ENCODE measurements at places on chromosomes 13 and 19.

GRCh38 chr13:21014502-21015170 lies 46.8 kb downstream of the LATS2 start:
- DNase-seq = no peak

- DNase-seq = no peak
These were observed 78.4 kb downstream of the GPC6 start for GRCh38 chr13:93304868-93305613.

GRCh38 chr19:18203408-18203862 lies 407 bp downstream of the RAB3A start:
- no peak for DNase-seq

DNA sequence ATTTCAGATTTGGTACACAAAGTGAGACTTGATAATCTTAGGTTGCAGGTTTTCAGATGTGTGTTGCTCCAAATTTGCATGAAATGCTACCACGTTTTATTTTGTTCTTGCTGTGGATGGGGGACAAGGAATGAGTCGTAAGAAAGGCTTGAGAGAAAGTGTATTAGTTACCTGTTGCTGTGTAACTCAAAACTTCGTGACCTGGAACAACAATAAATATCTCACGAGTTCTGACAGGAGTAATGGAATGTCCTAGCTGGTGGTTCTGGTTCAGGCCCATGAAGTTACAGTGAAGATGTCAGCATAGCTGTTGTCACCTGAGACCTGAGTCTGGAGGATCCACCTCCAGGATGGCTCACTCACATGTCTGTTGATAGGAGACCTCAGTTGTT lies 1.2 kb downstream of the ZNF8 start:
- no peak for DNase-seq

DNA sequence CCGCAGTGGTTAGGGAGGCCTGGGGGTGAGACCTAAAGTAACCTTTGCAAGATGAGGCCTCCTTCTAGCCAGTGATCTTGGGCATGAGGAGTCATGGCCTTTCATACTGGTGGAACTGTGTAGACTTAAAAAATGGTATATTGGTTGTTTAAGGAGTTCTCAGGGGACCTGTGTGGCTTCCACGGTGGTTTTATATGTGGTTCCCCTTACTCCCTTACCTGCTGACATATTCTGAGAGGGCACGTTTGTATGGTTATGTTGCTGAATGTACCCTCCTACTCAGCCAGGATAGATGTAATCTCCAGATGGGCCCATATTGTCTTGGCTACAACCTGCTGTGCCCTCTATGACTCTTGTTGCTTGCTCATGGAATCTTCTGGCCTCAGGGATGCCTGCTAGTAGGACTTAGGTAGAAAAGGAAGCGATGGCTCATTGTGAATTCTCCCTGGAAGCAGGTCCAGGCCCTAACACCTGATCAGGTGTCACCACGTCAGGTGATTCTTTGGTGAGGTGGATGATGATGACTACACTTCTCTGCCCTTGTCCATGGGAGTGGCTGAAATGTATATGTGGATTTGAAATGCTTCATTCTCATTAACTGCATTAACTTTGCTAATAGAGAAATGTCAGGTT lies 1.8 kb downstream of the ZNF460 start:
- no peak for DNase-seq

DNA sequence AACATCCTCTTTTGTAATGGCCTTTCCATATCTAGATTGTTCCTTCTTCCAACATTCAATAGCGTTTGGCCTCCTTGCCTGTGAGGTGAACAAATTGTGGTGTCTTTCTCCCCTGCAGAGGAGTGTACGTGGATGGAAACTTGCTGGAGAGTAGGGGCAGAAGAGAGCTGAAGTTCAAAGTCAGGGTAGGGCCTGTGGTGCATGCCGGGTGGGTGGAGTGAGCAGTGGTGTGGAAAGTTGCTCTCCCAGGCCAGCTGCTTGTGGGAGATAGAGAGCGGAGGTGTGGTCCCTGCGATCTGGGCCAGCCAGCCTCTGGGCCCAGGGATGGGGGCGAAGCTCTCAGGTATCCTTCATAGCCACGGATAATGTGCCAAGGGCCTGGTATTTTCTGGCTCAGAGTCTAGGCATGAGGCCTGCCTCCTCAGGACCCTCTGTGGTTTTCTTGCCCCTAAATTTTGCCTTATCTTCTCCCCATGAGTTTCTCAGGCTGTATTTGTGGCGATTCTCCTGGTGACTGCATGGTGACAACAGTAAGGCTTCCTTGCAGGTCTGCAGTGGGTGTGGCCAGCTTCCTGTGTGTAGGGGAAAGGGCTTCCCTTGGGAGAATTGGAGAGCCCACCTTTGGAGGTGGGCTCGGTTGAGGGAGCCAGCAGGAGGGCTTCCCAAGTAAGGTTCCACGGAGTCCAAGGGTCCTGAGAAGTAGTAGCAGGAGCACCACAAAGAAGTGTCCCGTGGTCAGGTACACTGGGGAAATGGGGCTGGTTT lies 6.7 kb downstream of the RGCC start:
- no peak for DNase-seq

GRCh38 chr13:44148159-44148914 lies 225.3 kb upstream of the SERP2 start:
- no peak for DNase-seq

DNA sequence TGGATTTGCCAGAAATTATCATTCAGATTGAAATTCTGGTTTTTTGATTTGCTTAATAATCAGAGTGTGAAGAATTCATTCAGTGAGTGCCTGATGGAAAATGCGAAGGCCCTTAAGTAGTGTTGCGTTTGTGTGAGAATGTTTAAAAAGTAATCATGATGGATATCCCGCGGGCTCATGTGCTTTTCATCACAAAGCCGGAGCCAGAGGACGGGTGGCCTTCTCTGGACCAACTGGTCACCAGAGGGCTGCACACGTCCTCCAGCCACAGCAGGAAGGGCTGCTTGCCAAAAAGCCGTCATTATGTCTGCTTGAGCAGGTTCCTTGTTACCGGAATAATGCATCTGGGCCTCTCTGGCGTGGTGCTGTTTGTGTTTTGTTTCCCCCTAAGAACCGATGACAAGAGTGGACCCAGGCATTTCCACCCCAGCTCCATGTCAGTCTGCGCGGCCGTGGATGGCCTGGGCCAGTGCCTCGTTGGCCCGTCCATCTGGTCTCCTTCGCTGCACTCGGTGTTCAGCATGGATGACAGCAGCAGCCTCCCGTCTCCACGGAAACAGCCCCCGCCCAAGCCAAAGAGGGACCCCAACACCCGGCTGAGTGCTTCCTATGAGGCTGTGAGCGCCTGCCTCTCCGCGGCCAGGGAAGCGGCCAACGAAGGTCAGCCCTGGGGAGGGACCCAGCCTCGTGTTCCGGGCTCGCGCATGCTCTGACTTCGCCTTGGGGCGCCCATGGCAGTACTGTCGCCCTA lies 497.7 kb downstream of the MYO16 start:
- DNase-seq = no peak

- no peak for DNase-seq
These were observed 1.7 kb downstream of the PDE4A start for GRCh38 chr19:10422046-10422461.

DNA sequence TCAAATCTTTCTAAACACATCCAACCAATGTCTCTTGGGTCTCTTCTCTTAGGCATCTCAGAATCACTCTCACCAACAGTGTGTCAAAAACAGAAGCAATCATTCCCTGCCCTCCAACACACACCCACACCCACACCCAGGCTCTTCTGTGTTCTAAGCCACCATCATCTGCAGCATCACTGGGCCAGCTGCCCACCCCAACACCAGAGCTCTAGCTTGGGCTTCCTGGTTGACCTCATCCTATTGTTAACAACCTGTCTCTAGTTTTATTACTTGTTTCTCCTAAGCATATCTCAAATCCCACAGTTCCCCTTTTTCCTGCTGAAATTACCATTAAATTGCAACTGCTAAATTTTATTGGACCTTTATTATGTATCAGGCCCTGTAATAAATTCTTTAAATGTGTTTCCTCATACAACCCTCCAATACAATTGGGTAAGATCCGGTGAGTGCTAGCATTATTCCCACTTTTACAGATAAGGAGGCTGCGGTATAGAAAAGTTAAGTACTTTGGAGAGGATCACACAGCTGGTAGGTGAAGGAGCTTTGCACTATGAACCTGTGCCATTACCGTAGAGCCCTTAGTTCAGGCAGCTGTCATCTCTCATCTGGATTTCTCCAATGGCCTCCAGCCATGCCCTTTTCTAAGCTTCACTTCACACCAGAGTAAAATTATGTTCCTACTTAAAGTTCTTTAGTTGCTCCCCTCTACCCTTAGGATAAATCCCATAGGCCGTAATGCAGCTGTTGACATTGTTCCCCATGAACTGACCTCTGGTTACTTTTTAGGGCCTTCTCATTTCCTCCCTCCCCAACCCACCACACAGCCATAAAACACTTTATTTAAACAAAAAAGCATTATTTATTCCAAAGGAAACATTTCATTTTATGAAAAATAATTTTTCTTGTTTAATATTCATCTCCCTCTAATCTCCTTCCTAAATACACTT lies 227.7 kb downstream of the B3GLCT start:
- DNase-seq = no peak

DNA sequence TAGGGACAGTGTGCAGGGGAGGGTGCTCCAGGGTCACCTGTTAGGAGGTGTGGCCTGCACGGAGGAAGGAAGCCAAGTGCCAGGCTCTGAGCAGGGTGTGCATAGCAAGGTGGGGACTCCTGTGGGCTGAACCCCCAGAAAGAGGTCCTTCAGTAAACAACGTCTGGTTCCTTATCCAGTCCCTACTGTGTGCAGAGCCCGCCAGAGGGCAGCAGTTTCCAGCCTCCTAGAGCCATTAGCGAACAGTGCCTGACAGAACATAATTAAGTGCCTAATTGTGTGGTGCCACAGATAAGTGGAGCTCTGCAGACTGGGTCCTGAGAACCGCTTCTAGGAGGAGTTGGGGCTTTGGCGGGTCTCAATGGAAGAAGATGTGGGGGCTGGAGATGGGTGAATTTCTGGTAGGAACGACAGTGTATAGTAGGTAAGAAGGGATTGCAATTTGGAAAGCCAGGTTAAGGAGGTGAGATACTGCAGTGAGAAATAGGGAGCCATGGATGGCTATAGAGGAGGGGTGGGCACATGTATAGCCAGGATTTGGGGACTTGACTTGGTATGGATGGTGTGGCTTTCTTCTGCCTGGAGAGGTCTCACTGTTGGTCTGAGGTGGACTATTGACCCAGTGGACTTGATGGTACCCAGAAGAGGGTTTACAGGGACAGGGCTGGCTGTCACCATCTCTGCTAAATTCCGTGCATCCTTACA lies 323.1 kb downstream of the ZNF536 start:
- no peak for DNase-seq

DNA sequence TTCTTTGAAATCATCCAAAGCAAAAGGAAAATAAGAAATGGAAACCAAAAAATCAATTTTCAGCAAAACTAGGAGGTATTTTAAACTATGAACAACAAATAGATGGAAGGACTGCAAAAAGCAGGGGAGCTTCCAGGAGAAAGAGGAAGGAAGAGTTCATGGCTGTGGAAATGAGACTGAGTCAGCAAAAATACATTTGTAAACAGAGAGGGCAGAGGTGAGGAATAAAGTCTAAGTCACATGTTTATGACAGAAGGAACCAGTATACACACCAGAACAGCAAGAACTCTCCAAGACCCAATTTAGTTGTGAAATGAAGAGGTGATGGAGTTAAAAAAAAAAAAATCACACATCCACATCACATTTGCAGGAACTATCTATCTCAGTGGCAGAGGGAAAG lies 69.6 kb downstream of the RNASEH2B start:
- DNase-seq = no peak

GRCh38 chr19:35266520-35267352 lies 2.0 kb upstream of the USF2 start:
- DNase-seq = no peak

DNA sequence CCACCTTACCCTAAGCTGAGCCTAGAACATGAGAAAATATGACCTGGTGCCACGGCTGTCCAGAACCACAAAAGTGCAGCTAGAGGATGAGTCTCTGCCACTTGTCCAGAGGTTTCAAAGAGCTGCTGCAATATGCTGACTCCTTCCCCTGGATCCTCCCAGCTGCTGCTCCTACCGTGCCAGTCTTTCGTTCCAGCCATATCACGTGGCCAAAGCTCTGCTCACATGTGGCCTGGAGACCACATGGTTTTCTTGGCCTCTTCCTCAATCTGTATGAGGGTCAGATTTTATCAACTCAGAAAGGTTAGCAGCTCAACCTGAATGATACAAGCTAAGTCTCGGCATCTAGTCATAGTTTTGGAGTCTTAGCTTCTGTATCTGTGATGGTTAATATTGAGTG lies 3.2 kb upstream of the SACS start:
- DNase-seq = no peak
